H1 (cell line): ENCODE measurements at places on chromosomes 12 and 14.
A peak's percentile ranks its signal among the peaks of the same experiment; 100 is the strongest.

GRCh38 chr12:116127859-116128258 lies 149.6 kb downstream of the MED13L start:
- DNase-seq: no peak

DNA sequence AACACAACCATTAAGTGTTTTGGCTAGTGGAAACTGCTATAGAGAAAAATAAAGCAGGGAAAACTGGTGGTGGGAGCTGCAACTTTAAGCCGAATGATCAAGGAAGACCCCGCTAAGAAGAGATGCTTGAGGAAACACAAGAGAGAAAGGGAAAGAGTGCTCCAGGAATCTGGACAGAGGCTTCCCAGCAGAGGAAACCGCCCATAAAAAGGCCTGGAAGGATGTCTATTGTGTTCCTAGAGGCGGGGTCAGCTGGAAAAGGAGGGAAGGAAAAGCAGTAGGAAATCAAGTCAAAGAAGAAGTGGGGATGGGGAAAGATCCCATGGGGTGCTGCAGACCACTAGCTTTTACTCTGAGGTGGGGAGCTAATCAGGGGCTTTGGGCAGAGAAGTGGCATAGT lies 12.4 kb downstream of the SLC2A13 start:
- DNase-seq: no peak

DNA sequence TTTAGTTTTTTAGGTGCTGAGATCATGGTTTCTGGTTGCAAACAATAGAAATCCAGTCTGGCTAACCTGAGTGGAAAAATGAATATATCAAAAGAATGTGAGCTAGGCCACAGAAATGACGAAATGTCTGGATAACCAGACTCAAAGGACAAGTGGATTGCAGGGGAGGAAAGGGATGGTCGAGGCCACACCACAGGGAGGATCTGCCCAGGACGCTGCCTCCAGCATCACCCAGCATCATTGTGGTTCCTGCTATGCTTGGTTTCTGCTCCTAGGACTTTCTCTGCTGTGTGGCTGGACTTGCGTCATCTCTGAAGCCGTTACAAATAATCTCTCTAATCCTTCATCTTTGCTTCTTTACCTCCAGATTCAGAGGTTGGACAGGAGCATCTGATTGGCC lies 80.4 kb downstream of the TTC8 start:
- no peak for DNase-seq

DNA sequence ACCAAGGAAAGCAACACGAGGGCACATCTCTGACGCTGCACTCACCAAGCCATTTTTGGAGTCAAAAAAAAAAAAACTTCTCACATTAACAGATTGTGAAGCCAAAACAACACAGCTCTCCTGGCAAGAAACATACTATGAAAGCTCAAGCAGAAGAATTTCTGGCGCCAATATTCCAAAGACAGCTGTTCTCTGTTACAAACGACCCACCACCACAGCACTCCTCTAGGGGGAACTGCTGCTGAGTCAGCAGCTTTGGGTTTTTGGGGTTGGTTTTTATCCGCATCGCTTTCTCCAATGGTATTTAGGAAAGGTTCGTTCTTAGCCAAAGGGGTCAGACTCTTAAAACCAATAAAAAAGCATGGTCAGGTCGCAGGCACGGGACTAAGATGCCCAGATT lies 379.4 kb downstream of the RPS29 start:
- no peak for DNase-seq

- DNase-seq: no peak
These were observed 142.0 kb downstream of the KCNK10 start for GRCh38 chr14:88181072-88181471.

DNA sequence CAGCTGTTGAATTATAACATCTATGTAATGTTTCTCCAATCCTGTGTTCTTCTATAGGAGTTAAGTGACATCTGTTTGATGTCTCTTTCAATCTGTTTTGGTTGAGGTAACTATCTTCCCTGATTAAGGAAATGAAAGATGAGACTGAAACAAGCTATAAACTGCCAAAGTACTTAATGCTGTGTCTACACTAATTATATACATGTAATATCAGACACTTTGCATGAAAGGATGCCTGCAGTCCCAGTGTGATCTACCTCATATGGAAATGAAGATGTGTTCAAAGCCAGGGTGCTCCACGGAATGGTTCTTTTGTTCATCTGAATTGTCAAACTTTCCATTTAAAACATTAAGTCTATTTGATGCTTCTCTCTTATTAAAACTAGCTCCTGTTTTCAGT lies 958.3 kb downstream of the GALC start:
- DNase-seq: no peak

DNA sequence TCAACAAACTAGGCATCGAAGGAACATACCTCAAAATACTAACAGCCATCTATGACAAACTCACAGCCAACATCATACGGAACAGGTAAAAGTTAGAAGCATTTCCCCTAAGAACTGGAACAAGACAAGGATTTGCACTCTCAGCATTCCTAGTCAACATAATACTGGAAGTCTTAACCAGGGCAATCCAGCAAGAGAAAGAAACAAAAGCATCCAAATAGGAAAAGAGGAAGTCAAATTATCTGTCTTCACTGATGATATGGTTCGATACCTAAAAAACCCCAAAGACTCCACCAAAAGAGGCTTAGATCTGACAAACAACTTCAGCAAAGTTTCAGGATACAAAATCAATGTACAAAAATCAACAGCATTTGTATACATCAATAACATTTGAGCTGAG lies 32.5 kb downstream of the CCDC38 start:
- no peak for DNase-seq

GRCh38 chr12:72889791-72890190 lies 617.6 kb downstream of the TRHDE start:
- no peak for DNase-seq

DNA sequence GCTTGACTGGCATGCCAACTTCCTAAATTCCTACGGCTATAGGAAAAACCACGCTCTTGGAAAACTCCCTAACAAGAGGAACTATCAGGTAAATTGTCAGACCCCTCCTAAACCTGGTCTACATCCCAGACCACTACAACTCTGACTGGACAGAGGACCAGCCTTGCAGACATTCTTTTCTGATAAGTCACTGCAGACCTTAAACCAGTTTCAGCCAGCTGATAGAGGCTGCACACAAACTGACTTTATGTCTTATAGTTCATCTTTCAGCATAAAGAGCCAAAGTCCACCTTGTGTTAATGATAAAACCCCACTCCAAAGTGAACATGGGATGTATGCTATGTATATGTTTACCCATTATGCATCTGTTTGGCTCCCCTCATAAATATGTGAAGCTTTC lies 166.6 kb downstream of the KTN1 start:
- no peak for DNase-seq

GRCh38 chr14:89903340-89903952 lies 51.1 kb downstream of the EFCAB11 start:
- DNase-seq: no peak

DNA sequence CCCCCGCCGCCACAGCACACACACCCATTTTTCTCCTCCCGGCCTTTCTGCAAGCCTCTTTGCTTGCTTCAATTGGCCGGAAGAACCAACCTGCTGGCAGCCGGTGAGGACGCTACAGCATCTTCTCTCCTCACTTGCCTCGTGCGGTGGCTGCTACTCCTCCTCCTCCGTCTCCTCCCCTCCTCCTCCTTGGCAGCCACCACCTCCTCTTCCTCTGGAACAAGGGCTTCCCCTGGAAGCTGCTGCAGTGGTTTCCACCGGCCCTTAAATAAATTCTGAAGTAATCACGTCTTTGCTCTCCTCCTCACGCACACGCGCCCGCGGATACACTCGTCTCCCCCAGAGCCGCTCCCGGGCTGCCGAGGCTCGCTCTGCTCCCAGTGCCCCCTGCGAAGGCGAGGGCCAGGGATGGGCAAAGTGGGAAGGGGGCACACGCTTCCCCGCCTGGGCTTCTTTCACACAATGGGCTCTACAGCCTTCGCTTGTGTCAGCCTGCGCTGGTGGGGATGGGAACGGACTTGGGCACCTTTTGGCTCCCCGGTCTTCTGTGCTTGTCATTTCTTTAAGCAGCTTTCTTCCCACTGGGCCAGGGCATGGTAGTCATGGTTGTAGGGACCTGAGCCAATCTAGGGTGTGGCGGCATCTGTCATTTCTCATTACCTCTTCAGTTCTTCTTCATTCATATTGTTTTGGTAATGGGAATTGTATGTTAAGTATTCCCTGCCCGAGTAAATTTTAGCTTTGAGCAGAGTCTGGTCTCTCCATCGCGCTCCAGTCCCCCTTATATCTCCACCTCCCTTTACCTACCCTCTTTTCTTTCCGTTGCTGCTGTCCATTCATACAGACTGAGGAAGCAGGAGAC lies at the start of gene PPFIA2:
PPFIA2 (minus strand) TSS at position 161 of the 862 bp plus-strand sequence.
- DNase-seq: peak; percentile 29

DNA sequence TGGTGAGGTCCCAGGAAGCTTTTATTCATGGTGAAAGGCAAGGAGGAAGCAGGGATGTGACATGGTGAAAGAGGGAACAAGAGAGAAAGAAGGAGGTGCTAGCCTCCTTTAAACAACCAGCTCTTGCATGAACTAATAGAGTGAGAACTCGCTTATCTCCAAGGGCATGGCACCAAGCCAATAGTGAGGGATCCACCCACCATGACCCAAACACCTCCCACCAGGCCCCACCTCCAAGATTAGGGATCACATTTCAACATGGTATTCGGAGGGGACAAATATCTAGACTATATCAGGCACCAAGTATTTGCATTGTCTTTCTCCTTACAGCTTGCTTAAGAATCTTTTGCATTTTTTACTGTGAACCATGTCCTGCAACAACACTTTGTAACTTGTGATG lies 91.9 kb upstream of the DHRS4 start:
- DNase-seq: no peak

DNA sequence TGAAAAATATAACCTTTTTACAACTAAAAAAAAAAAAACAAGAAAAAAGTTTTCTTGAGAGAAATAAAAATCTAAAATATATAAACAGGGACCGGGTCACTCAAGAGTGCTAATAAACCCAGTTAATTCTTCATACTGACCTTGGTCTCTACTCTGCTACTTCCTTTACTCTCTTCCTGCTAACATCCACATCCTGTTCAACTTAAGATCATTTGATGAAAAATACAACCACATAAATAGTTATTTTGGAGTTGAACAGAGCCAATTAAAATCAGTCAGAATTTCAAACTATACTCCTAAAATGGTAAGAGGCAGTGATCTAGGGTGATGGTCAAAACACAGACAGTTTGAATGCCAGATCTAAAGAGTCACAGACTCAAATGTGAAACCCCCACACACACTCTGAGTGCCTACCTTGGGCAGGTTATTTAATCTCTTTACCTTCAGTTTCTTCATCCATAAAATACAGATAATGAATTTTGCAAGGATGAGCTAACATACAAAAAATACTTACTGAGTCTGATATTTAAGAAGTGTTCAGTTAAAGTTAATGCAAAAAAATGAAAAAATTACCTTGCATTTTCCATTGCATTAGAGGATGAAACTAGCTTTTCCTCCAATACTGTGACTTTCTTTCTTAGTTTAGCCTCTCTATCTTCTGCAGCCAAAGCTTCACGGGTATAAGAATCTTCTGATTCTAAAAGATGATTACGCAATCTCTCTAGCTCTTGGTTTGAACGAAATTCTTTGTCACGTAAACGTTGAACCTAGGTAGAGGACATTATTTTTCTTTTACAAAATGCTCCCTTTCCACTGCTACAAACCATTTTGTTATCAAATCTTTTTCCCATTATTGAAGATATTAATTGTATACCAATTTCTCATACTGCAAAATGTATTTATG lies 40.9 kb downstream of the TRIP11 start:
- no peak for DNase-seq

- DNase-seq: no peak
These were observed 258.0 kb upstream of the PLEKHG7 start for GRCh38 chr12:92444763-92445162.

DNA sequence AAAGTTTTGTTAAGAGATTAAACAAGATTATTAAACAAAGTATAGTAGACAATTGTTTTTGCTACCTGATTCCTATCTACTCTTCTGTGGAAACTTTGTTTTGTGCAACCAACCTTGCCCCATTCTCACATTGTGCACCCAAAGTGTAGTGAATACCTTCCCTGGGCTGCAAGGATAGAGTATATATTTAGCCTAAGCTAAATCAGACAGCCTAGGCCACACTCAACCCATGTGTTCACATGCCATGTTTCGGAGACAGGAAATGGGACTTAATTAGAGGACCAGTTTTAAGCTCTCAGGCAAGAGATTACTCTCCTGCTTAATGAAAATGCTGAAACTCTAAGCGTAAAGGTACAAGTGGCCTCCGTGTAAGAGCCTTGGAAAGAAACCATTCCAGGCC lies 734.9 kb upstream of the USP15 start:
- no peak for DNase-seq

GRCh38 chr14:60632257-60632656 lies 17.0 kb downstream of the SIX1 start:
- no peak for DNase-seq

- DNase-seq: no peak
These were observed 512 bp downstream of the POU6F1 start for GRCh38 chr12:51217133-51217967.

GRCh38 chr14:53993920-53994607 lies 37.4 kb upstream of the BMP4 start:
- no peak for DNase-seq

- no peak for DNase-seq
These were observed 12.6 kb downstream of the TRIM9 start for GRCh38 chr14:51082349-51082748.

DNA sequence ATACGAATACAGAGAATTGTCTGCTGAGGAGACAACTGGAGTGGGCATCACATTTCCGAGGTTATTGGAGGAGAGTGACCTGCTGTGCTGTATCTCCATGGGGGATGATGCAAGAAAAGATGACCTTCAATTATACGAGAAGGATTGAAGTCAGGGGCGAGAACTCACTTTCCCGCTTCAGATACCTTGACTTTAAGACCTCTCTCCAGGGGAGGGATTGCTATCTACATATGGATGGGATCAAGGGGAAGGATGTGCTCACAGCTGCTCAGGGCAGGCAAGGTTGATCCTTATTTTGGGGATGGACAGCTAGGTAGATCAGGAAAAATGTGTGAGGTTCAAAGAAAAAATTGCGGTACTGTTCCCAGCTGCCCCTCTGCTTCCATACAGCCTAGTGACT lies 24.4 kb downstream of the NEUROD4 start:
- no peak for DNase-seq

DNA sequence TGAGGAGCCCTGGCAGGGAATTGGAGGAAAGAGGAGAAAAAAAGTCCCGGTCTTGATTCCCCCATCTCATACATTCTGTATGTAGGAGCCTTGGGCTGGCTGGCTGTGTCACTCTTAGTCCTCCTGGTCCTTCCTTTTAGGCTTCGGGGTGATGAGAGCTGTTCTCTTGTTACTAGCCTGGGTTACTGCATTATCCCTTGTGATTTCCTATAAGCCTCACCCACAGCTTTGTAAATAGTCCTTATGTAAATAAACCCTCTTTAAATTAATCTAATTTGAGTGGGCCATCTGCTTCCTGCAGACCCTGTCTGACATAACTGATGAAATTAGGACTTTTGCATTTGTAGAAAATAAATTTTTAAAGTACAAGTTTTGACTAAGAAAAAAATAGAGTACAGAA lies 19.2 kb downstream of the DNM1L start:
- no peak for DNase-seq

- DNase-seq: no peak
These were observed 29.2 kb upstream of the FKBP4 start for GRCh38 chr12:2765608-2766007.

GRCh38 chr12:92928421-92928961 lies 604 bp downstream of the EEA1 start:
- no peak for DNase-seq

- DNase-seq: no peak
These were observed 205.5 kb upstream of the IGF1 start for GRCh38 chr12:102685841-102686240.

- DNase-seq: no peak
These were observed 3.2 kb upstream of the CRIP1 start for GRCh38 chr14:105483300-105484068.
